Hindlimb muscle (tissue), 1 donor: ENCODE measurements at places on chromosomes 1 and 21.
A peak's percentile ranks its signal among the peaks of the same experiment; 100 is the strongest.

DNA sequence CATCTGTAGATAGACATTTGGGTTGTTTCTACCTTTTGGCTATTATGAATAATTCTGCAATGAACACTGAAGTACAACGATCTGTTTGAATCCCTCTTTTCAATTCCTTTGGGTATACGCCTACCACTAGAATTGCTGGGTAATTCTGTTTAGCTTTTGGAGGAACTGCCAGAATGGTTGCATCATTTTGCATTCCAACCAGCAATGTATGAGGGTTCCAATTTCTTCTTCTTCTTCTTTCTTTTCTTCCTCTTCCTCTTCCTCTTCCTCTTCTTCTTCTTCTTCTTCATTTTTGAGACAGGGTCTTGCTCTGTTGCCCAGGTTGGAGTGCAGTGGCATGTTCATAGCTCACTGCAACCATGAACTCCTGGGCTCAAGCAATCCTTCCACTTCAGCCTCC is 13.8 kb upstream of the THEM5 start:
- DNase-seq: no peak

DNA sequence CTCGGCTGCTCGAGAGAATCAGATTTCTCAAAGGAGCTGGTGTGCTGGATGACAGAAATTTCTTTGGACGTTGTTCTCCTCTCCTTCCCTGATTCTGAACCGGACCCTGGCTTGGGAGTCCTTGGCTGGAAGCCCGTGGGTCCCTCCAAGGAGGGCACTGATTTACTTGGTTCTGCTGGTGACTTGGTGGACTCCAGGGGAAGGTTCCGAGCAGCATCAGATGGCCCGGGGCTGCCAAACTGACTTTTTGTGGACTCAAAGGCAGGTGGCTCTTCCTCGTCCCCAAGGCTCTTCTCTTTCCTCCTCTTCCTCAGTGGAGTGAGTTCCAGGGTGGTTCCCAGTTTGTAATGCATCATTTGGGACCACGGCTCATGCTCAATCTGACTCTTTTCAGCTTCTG is 97.9 kb upstream of the EDN2 start:
- no peak for DNase-seq

GRCh38 chr1:228497817-228498216 is 10.6 kb downstream of the RNF187 start:
- DNase-seq: no peak

DNA sequence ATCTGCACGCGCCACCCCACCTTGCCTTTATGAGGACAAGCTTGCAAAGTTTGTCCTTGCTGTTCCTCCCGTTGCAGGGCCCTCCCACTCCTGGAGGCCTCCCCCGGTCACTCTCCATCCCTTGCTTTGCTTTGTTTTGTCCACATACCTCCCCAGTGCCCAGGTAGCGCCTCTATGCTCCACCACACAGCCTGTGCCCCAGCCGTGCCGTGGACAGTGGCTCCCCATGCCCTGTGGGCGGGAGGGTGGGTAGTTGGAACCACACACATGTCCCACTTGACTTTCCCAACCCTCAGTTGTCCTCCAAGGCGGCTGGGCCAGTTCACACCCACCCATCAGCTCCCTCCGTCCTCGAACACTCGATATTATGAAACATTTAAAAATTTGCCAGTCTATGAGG is 24.6 kb downstream of the SLX9 start:
- DNase-seq: no peak

DNA sequence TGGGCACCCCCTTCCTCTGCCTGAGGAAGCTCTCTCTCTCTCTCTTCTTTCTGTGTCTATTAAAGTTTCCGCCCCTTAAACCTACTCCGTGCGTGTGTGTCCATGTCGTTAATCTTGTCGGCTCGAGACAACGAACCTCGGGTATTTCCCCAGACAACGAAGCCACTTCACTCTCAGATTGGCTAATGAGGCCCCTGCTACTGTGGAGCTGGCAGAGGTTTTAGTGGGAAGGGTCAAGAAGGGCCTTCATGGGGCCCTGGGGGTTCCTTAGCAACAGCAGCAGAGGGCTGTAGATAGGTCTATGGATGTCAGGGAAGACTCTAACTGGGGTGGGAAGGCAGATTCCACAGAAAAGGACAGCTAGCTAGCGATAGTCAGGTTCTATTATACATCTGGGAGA is 239.8 kb upstream of the RAB4A start:
- no peak for DNase-seq

DNA sequence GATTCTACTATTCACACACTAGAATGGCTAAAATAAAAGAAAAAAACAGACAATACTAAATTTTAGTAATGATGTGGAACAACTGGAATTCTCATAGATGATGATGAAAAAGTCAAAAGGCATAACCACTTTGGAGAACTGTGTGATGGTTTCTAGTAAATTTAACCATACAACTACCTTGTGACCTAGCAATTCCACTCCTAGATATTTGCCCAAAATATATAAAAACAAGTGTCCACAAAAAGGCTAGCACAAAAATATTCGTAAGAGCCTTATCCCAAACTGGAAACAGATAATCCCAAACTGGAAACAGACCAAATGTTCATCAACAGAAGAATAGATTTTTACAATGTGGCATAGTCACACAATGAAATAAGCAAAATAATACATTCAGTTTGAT is 67.9 kb upstream of the PGBD5 start:
- DNase-seq: no peak

GRCh38 chr1:233356705-233356987 is 29.1 kb downstream of the MAP3K21 start:
- no peak for DNase-seq

GRCh38 chr1:239913141-239913585 is 178.5 kb upstream of the FMN2 start:
- no peak for DNase-seq

GRCh38 chr1:92599184-92599583 is 112.5 kb upstream of the GFI1 start:
- no peak for DNase-seq

- DNase-seq: peak; percentile 45
These were observed 20.5 kb downstream of the MAPKAPK2 start for GRCh38 chr1:206705191-206705590.
